Left cardiac atrium (tissue), 4 donors: ENCODE measurements at places on chromosomes 5 and 9. TPM values are rescaled to one million over a fixed set of nuclear protein-coding genes. Genes with fewer than 3 reads are reported as not detected.

- DNase-seq, result no peak
These were observed 170.0 kb downstream of the SEC61B start for GRCh38 chr9:99391937-99392594.

- DNase-seq, result no peak
These were observed 15.0 kb upstream of the IL31RA start for GRCh38 chr5:55836191-55836590.

DNA sequence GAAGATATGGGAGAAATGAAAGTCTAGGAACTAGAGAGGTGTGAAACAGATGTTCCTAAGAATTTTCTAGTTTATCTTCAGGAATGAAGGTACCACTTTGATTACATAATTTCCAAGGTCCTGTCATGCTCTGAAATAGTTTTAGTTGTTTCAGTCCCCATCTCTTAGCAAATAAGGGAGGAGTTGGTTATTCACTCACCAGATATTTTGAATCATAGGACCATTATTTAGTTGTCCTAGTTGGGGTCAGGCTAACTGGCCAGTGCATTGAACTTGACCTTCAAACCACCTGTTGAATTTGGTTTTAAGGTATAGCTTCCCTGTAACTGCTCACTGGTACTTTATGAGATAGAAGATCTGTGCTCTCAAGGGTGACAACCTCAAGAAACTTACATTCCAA is 53.9 kb upstream of the TNFAIP8 start:
- DNase-seq, result no peak

- no peak for DNase-seq
These were observed 90.2 kb downstream of the PLK2 start for GRCh38 chr5:58369513-58370190.

DNA sequence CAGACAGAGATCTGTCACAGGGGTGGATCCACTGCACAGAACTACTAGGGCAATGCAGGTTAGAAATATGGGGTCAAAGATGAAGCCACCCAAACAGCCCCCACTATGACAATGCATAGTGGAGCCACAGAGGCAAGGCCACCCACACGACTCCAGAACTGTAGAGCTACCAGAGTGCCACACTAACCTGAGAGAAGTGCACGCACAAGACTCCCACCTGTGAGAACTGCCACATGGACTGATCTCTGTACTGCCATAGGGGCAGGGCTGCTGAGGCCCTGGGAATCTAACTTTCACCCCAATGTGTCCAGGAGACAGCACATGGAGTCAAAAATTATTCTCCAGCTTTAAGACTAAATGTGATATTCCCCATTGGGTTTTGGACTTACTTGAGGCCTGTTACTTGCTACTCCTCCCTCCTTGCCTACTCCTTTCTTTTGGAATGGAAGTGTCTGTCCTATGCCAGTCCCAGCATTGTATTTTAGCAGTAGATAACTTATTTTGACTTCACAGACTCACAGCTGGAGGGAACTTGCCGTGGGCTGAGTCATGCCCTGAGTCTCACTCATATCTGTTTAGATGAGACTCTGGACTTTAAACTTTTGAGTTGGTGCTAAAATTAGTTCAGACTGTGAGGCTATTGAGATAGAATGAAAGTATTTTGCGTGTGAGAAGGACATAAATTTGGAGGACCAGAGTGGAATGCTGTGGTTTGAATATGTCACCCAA is 853.3 kb downstream of the MAT2B start:
- no peak for DNase-seq

FAM78A gene
- total RNA-seq, result 50.4 TPM
